ENCODE measurements at places on chromosomes 12 and 14. TPM values are rescaled to one million over a fixed set of nuclear protein-coding genes. Genes with fewer than 3 reads are reported as not detected.
A peak's percentile ranks its signal among the peaks of the same experiment; 100 is the strongest.

Gene AQP6
- total RNA-seq: 0.09 TPM

Gene ST8SIA1
- not detected for total RNA-seq

Gene STX2
- total RNA-seq: 19.4 TPM

Gene BRMS1L
- 11.4 TPM for total RNA-seq

Gene CHGA
- 7.8 TPM for total RNA-seq

Gene TSPAN9
- 19.0 TPM for total RNA-seq

Gene CCDC197
- not detected for total RNA-seq

Gene ADGRD1
- total RNA-seq: 0.09 TPM

DNA sequence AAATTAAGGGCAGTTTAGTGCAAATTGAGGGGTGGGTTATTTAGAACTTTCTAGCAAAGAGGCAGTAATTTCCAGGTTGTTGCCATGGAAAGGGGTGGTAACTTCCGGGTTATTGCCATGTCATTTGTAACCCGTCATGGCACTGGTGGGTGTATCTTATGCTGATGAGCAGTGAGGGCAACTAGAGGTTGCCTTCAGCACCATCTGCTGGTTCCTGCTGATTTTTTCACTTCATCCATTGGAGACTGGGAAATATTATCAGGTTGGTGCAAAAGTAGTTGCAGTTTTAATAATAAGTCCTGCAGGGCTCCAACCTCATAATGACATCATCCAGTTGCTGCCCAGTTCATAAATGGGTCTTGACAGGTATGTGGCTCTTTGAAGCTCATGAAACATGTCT, 24.4 kb upstream of the SERPINA4 start:
- H3K27ac ChIP-seq: no peak overlapping the region
- H3K4me1 ChIP-seq: no peaks in the 10 kb centered on the region
- no peak overlapping the region for H3K4me3 ChIP-seq
- H3K36me3 ChIP-seq: no peaks in the 10 kb centered on the region
- no peak for DNase-seq
- no peaks in the 10 kb centered on the region for H3K27me3 ChIP-seq

- H3K27ac ChIP-seq: no peak overlapping the region
- H3K27me3 ChIP-seq: no peaks in the 10 kb centered on the region
- H3K4me1 ChIP-seq: no peaks in the 10 kb centered on the region
- peaks cover 91% of the 10 kb centered on the region for H3K36me3 ChIP-seq
- no peak overlapping the region for H3K4me3 ChIP-seq
Measured at GRCh38 chr14:64213853-64214570, 80.2 kb downstream of the ESR2 start.

DNA sequence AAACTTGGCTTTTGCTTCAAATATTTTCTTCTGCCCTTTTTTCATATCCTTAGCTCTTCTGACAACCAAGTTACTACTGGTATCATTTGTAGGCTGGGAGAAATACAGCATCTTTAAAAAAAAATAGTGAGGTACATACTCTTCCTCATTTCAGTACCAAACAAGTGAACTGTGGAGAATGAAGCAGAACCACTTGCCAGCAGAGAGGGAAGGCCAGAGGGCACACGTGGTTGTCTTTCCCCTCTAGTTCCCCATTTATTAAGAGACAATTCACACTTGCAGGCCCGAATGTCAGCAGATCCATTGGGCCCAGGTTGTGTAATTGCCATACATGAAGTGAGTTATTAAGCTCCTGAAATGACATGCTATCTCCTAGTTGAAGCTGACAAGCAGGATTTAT, 3.2 kb downstream of the SUSD6 start:
- H3K27ac ChIP-seq: no peak overlapping the region
- no peak for DNase-seq
- no peaks in the 10 kb centered on the region for H3K27me3 ChIP-seq
- no peak overlapping the region for H3K4me3 ChIP-seq
- no peaks in the 10 kb centered on the region for H3K36me3 ChIP-seq

DNA sequence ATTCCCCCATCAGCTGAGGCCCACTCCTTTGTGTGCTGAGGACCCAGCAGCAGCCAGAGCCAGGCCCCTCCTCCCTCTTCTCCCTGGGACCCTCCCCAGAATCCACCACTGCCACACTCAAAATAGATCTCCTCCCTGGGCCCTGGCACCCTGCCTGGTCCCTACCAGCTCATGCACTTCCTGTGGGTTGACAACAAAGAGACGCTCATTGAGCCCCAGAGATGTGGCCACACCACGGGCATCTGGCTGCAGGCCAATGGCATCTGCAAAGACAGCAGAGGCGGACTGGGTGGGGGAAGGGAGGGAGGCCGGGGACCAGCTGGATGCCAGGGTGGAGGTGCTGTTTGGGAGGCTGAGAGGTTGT, 16.0 kb upstream of the ENDOU start:
- H3K4me1 ChIP-seq: no peaks in the 10 kb centered on the region
- no peaks in the 10 kb centered on the region for H3K27me3 ChIP-seq
- H3K4me3 ChIP-seq: no peak overlapping the region
- H3K36me3 ChIP-seq: no peaks in the 10 kb centered on the region
- DNase-seq: no peak
- no peak overlapping the region for H3K27ac ChIP-seq

DNA sequence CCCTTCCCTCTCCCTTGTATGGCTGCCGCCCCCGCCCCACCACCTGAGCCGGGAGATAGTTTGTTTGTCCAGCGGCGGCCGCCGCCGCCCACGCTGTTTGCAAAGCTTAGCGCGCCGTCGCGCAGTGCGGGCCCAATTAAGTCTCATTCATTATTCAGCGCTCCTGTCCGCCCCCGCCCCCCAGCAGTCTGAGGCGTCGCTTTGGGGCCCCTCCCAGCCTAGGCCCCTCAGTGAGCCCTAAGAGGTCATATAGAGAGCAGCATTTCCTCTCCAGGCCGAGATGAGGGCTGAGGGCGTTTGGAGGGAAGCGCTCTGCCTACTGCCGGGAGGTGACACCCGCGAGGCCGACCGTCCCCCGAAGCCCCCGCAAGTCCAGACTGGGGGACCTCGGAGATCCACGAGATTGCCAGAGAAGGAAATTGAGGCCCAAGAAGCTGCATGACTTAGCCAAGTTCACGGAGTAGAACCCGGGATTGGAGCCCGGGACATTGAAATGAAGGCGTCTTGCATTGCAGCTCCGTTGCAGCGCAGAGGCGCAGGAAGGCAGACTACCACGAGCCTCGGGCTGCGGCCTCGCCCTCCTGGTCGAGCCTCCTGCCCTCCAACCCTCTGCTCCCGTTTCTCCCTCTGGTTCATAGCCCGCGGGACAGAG, at the start of gene DNAJC22:
Gene DNAJC22, plus strand, starts transcription at position 230 of the 652 bp plus-strand sequence. CDS start 1,985 bp downstream, outside the sequence.
- peaks cover 57% of the 10 kb centered on the region for H3K27me3 ChIP-seq
- peak; percentile 67 for DNase-seq
- no peaks in the 10 kb centered on the region for H3K36me3 ChIP-seq
- peak within 1 kb of the TSS; percentile 87 for H3K4me3 ChIP-seq
- peaks cover 3% of the 10 kb centered on the region for H3K4me1 ChIP-seq
- no peak within 1 kb of the TSS for H3K27ac ChIP-seq

- DNase-seq: no peak
- H3K4me1 ChIP-seq: peaks cover 2% of the 10 kb centered on the region
- peaks cover 56% of the 10 kb centered on the region for H3K36me3 ChIP-seq
- no peak overlapping the region for H3K27ac ChIP-seq
- no peaks in the 10 kb centered on the region for H3K27me3 ChIP-seq
- H3K4me3 ChIP-seq: peak overlapping the region; percentile 96
Measured at GRCh38 chr12:16350682-16351081, 3.2 kb downstream of the MGST1 start.

- H3K27ac ChIP-seq: no peak overlapping the region
- H3K4me3 ChIP-seq: no peak overlapping the region
- DNase-seq: no peak
- H3K4me1 ChIP-seq: no peaks in the 10 kb centered on the region
- H3K36me3 ChIP-seq: no peaks in the 10 kb centered on the region
- H3K27me3 ChIP-seq: no peaks in the 10 kb centered on the region
Measured at GRCh38 chr12:89138048-89138852, 214.1 kb downstream of the DUSP6 start.

GRCh38 chr14:102262929-102263462, 42.0 kb downstream of the MOK start:
- no peak overlapping the region for H3K4me3 ChIP-seq
- peak; percentile 53 for DNase-seq
- H3K27ac ChIP-seq: no peak overlapping the region
- no peaks in the 10 kb centered on the region for H3K4me1 ChIP-seq
- H3K27me3 ChIP-seq: no peaks in the 10 kb centered on the region
- H3K36me3 ChIP-seq: no peaks in the 10 kb centered on the region

- DNase-seq: no peak
- peak overlapping the region; percentile 88 for H3K4me3 ChIP-seq
- H3K27me3 ChIP-seq: no peaks in the 10 kb centered on the region
- H3K27ac ChIP-seq: no peak overlapping the region
- H3K36me3 ChIP-seq: no peaks in the 10 kb centered on the region
Measured at GRCh38 chr14:102316338-102316742, 3.2 kb upstream of the ZNF839 start.

DNA sequence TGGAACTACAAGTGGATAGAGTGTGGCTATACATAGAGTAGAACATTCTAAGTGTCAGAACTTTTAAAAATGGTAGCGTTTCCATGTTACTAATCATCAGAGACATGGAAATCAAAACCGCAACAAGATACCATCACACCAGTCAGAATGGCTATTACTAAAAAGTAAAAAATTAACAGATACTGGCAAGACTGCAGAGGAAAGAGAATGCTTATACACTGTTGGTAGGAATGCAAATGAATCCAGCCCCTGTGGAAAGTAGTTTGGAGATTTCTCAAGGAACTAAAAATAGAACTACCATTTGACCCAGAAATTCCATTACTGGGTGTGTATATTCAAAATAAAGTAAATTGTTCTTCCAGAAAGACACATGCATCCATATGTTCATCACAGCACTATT, 518.6 kb downstream of the NELL2 start:
- H3K27ac ChIP-seq: no peak overlapping the region
- H3K4me1 ChIP-seq: no peaks in the 10 kb centered on the region

DNA sequence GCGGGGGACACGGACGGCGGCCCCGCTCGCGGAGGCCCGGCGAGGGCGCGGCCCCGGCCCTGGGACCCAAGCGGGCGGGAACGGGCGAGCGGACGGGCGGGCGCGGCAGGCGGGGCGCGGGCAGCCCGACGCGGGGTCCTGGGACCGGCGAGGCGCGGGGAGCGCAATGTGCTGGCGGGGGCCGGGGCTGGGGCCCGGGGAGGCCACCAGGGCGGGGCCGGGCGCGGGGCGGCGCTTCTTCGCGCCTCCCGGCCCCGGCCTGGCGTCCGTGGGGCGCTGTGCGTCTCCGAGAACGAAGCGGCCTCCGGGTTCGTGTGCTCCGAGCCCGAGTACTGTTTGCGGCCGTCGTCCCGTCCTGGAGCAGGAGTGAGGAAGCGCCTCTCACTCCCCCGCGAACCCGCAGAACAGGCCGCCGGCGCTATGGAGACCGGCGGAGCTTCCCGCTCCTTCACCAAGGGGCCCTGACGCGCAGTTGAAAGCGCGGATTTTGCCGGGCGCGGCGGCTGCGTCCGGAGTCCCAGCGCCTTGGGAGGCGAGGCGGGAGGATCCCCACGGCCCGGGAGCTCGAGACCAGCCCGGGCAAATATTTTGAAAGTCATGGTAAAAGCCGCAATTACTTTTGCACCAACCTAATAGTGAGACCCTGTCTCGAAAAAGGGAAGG, 420 bp upstream of the ANKLE2 start:
- peak overlapping the region; percentile 69 for H3K4me3 ChIP-seq
- peaks cover 16% of the 10 kb centered on the region for H3K36me3 ChIP-seq
- peak; percentile 80 for DNase-seq
- peak overlapping the region; percentile 79 for H3K27ac ChIP-seq
- H3K27me3 ChIP-seq: no peaks in the 10 kb centered on the region

DNA sequence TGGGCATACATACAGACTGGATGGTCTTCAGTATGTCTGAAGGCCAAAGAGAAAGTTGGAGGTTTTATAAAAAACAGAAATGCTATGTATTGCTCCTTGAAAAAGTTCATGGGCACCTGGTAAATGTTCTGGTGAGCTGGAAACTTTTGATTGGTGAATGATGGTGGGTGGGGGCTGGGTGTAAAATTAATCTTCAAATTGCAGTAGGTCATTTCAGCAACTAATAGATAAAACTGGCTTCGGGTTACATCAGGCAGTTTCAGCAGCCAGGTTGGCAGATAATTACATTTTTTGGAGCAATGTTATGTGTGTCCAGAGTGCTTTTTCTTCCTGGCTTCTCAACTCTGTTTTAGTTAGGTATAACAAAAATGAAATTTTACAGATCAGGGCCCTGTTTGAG, 35.3 kb downstream of the SDR9C7 start:
- H3K36me3 ChIP-seq: no peaks in the 10 kb centered on the region
- no peak overlapping the region for H3K4me3 ChIP-seq
- DNase-seq: no peak
- no peaks in the 10 kb centered on the region for H3K4me1 ChIP-seq
- H3K27me3 ChIP-seq: no peaks in the 10 kb centered on the region

GRCh38 chr14:68519671-68520187, 273.1 kb downstream of the ZFP36L1 start:
- no peak for DNase-seq
- H3K27me3 ChIP-seq: no peaks in the 10 kb centered on the region
- no peaks in the 10 kb centered on the region for H3K36me3 ChIP-seq

DNA sequence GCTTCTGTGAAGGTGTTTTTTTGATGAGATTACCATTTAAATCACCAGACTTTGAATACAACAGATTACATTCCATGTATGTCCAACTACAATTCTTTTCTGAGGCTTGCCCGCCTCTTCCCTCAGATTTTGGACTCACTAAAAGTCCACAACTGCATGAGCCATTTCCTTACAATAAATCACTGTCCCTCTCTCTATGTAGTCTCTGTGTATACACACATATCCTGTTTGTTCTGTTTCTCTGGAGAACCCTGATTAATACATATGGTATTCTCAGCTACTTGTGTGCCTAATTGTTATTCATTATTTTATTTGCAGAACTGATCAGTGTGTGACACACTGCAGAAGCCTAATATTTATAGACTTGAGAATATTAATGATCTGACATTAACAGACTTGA, 2.4 kb upstream of the MIPOL1 start:
- H3K27ac ChIP-seq: no peak overlapping the region
- DNase-seq: no peak
- H3K27me3 ChIP-seq: no peaks in the 10 kb centered on the region
- H3K36me3 ChIP-seq: no peaks in the 10 kb centered on the region

DNA sequence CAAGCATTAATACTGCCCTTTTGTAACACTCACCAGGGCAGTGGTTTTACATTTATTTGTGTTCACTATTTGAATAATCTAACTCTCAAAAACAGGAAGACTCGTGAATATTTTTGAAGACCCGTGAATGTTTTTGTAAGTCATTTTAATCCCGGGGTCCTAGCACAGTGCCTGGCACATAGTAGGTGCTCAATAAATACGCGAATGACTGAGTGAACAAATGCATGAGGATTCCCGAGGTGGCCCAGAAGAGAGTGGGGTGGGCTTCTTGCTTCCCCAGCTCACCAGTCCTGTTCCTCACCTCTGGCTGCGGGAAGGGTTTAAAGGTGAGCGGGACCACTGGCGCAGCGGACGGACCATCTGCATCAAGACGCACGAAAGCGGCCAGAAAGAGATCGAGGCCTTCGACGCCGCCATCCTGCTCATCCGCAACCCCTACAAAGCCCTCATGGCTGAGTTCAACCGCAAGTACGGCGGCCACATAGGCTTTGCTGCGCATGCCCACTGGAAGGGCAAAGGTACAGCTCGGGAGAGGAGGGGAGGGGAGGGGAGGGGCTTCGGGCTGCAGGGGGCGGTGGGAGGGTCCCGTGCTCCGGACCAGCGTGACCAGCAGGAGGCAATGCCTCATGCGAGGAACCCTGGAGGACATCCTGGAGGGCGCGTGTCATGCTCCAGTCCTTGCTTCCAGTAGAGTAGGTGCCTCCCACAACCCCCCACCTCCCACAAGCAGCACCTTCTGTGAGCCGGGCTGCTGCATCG, 98.9 kb downstream of the CMKLR1 start:
- DNase-seq: peak; percentile 87
- H3K27ac ChIP-seq: no peak overlapping the region
- H3K27me3 ChIP-seq: no peaks in the 10 kb centered on the region
- H3K36me3 ChIP-seq: peaks cover 8% of the 10 kb centered on the region
- no peak overlapping the region for H3K4me3 ChIP-seq
